RWPE2 (cell line): ENCODE measurements at places on chromosomes 5 and 9.

GRCh38 chr5:138610415-138610917 is 35.3 kb upstream of the HSPA9 start:
- DNase-seq = no peak

DNA sequence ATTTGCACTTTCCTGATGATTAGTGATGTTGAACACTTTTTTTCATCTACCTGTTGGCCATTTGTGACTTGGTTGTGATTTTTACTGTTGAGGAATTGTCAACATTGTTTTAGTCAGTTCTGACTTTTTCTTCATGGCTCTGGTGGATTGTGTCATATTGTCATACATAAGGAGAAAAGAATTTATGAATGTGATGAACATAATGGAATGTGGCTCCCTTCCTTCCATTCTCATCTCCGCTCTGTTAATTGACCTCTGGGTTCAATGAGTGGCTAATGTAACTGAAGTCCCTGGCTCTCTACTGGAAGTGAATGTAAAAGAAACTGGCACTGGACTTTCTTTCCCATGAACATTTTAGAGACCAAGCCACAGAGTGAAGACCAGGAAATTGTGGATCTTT is 49.2 kb downstream of the KIAA1958 start:
- DNase-seq = no peak

DNA sequence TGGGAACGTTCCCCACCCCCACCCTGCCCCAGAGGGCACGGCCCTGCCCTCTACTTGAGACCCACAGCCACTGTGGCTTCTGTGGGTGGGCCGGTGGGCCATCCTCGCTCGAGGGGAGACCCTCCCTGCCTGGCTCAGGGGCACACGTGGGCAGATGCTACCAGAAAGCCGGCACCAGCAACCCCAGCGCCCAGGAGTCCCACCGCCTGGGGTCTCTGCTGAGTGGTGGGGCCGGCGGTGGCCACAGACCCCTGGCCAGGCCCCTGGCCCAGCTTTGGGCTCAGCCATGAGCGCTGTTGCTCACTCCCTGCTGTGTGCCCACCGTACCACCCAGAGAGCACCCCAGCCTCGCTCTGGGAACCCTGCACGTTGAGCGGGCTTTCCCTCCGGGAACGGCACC is 16.5 kb upstream of the NRARP start:
- DNase-seq = no peak

DNA sequence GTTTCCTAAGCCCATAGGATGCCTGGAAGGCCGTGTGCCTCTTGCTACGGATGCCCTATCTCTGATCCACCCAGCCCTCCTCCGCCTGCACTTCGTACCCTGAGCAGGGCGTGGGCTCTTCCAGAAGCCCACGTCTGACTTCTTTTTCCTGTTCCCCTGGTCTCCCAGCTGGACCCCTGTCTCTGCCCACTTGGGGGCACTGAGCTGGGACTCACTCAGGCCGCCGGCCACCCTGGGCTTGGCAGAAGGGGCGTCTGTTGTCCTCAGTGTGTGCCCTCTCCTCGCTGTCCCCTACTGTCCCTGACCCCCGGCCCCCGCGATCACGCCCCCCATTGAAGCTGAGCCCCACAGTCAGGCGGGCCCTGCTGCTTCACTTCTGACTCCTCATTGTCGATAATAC is 22.0 kb upstream of the RXRA start:
- no peak for DNase-seq

DNA sequence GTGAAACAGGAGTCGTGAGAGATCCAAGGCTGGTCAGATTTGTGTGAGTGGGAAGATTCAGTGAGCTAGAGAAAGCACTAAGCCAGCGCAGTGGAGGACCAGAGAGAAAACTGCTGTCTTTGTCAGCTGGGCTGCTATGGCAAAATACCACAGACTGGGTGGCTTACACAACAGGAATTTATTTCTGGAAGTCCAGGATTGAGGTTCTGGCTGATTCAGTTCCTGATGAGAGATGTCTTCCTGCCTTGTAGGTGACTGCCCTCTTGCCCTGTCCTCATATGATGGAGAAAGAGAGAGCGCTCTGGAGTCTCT is 24.2 kb upstream of the ANKRD33B start:
- no peak for DNase-seq

DNA sequence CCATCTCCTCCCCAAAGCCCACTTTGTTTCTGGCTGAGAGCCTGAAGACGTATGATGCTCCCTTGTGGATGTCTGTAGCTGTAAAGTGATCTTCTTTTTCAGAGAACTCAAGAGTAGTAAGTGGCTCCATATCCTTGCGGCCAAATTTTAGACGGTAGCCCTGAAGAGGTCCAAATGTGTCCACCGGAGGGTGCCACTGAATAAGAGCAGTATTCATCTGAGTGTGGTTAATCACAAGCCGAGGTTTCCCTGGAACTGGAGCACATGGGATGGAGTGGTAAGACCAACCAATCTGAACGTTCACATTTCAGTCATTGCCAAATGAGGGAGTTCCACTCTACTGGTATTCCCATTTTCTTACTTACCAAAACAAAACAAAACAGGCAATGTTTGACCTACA is 686.5 kb upstream of the DMAC1 start:
- DNase-seq = no peak

- no peak for DNase-seq
Observed at GRCh38 chr5:50963971-50964745, 297.7 kb downstream of the PARP8 start.

- DNase-seq = no peak
Observed at GRCh38 chr5:169152453-169152852, 148.5 kb downstream of the SLIT3 start.

DNA sequence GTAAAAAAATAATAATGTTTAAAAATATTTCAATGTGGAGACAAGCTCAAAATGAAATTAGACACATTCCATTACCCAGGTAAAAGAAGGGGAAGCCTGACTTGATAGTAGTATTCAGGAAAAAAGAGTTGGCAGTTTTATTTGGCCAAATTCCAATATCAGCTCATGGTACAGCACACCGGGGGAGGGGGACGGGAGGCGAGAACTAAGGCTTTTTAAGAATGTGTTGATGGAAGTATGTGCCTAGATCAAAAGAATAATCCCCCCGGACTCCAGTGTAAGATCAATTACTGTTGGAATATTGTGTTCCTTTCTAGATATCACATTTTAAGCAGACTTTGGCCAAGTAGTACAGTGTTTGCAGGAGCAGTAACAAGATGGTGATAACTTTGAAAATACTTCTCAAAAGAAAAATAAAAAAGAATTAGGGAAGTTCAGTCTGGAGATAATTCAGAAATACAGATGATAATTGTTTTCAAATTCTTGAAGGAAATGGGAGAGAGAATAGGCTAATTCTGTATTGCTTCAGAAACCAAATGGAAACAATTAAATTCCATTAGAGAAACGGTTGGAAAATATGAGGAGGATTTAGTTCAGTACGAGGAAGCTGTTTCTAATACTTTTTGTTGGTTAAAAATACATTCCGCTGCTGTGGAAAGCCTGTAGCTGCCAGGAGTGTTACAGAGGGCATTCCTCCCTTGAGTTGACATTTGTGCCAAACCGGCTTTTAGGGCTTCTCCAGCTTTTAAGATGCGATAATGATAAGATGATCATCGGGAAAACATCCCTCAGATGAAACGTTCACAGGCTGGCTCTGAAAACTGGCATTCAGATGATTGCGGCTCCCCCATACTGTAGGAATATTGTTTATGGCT is 98.1 kb upstream of the ERBIN start:
- DNase-seq = no peak

DNA sequence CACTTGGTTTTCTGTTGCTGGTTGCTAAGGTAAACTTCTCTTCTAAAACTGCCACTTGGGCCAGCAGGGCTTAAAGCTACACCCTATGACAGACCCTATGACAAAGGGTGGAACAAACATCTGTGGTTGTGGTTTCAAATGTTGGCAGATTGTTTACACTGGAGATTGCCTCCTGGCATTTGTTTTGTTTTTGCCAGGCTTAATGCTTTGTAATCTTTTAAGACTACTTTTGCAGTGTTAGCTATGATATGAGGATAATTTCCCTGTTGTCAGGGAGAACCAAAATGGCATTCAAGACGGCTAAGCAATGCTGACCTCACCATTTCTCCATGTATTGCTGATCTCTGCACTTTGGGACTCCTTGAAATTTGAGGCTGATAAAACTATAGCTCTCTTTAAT is 50.3 kb downstream of the MAMDC2 start:
- DNase-seq = no peak

- no peak for DNase-seq
Observed at GRCh38 chr5:67316695-67317094, 120.1 kb upstream of the CD180 start.

- no peak for DNase-seq
Observed at GRCh38 chr5:153267506-153267905, 223.0 kb upstream of the GRIA1 start.

- DNase-seq = no peak
Observed at GRCh38 chr5:68454766-68455165, 239.2 kb downstream of the PIK3R1 start.

DNA sequence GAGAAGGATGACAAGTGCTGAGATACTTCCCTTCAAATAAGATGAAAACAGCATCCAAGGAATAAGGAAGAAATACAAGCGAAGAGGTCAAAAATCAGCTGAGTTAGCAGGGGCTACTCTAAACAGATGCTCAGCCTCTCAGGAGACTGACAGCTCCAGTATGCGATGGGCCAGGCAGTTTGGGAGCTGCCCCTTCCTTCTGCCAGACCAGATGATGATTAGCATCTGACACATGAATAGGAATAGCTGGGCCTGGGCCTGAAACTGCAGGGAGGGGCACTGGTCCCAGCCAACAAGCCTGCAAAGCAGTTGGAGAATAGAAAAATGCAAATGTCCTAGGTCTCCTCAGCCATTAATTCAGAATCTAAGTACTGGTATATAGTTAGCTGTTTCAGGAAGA is 13.1 kb upstream of the MAP3K1 start:
- no peak for DNase-seq

GRCh38 chr5:64595031-64595855 is 89.4 kb downstream of the RGS7BP start:
- no peak for DNase-seq

GRCh38 chr5:61280205-61280604 is 51.9 kb upstream of the ZSWIM6 start:
- DNase-seq = peak; percentile 72

GRCh38 chr5:123876276-123876790 is 364.4 kb downstream of the CSNK1G3 start:
- no peak for DNase-seq

GRCh38 chr9:8864545-8864896 is 1064.9 kb upstream of the DMAC1 start:
- no peak for DNase-seq

- DNase-seq = no peak
Observed at GRCh38 chr5:40682154-40683017, 2.7 kb downstream of the PTGER4 start.

- no peak for DNase-seq
Observed at GRCh38 chr5:113070901-113071300, 94.3 kb downstream of the DCP2 start.

- DNase-seq = no peak
Observed at GRCh38 chr5:167638816-167639215, 652.6 kb upstream of the WWC1 start.

GRCh38 chr5:73748510-73749400 is 122.8 kb downstream of the ARHGEF28 start:
- DNase-seq = no peak

DNA sequence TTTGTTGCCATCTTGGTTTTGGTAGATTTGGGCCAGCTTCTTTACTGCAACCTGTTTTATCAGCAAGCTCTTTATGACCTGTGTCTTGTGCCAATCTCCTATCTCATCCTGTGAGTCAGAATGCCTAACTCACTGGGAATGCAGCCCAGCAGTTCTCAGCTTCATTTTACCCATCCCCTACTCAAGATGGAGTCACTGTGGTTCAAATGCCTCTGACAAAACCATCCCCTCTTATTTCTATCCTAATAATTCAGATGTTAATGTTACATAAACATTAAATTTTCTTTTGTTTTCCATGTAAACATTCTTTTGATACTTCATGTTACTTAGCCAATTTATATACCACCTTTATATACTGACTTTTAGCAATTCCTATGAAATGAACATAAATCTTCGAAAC is 746.3 kb downstream of the CDH18 start:
- no peak for DNase-seq
